ENCODE measurements at places on chromosomes 13 and 19. TPM values are rescaled to one million over a fixed set of nuclear protein-coding genes. Genes with fewer than 3 reads are reported as not detected.

The ZNF43 gene
- total RNA-seq: 13.8 TPM

The DNAAF3 gene
- total RNA-seq: 2.0 TPM

DNA sequence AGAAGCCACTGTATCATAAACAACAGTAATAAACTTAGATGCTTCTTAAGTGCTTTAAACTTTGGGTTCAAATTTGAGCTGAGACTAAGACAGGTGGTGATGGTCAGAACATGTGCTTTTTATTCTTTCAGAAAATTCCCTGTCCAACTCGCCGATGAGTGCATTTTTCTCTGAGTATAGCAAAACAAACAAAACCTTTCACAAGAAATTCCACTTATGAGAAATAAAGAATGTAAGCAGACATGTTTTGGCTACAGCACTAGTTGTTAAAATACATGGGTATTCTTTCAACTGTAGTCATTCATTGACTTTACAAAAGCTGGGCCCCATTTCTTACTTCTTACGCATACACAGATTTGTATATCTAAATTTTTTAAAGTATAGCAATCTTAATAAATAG, 125.6 kb downstream of the SPRY2 start:
- H3K4me1 ChIP-seq: no peaks in the 10 kb centered on the region
- no peaks in the 10 kb centered on the region for H3K36me3 ChIP-seq
- no peak overlapping the region for H3K4me3 ChIP-seq

DNA sequence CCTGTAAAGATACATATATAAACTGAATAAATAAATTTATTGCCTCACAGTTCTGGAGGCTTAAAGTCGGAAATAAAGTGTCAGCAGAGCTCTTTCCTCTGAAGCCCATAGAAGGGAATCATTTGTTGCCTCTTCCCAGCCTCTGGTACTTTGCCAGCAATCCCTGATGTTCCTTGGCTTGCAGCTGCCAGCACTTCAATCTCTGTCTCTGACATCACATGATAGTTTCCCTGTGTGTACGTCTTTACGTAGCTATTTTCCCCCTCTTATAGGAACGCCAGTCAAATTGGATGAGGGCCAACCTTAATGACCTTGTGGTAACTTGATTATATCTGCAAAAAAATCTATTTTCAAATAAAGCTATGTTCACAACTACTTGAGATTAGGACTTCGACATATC, 250.9 kb downstream of the LIG4 start:
- no peaks in the 10 kb centered on the region for H3K4me1 ChIP-seq
- H3K27me3 ChIP-seq: no peaks in the 10 kb centered on the region
- H3K27ac ChIP-seq: no peak overlapping the region
- DNase-seq: no peak
- H3K36me3 ChIP-seq: no peaks in the 10 kb centered on the region

DNA sequence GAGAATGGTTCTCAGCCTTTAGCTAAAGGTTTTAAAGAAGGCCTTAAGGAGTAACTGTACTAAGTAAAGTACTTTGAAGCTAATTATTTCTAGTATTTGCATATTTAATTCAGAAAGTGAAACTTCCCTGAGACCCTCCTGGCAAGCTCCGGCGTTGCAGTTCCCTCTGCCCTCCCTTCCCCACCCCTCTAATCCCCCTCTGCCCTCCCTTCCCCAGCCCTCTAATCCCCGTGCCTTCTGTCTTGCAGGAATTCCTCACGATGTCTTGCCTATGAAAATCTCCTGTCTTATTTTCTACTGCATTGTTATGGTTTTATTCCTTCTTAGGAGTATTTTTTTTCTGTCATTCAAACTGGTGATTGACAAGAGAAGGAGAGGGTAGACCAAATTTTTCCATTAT, 236.9 kb downstream of the COL4A1 start:
- H3K36me3 ChIP-seq: no peaks in the 10 kb centered on the region
- no peak for DNase-seq
- no peaks in the 10 kb centered on the region for H3K27me3 ChIP-seq

DNA sequence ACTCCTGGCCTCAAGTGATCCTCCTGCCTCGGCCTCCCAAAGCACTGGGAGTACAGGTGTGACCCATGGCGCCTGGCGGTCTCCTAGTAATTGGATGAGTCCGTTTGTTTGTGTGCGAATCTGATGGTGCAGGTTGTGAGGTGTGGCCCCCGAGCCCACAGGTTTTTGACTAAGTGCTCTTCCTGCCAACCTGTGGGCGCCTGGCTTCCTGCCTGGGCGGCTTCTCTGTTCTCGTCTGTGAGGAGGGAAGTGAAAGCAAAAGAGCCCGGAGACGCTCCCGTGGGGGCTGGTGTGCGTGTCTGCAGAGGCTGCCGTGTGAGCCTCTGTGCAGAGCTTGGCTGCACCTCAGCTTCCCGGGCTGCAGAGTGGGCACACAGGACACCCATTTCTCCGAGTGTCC, 10.0 kb downstream of the ARHGAP45 start:
- H3K4me1 ChIP-seq: no peaks in the 10 kb centered on the region
- peak; percentile 81 for DNase-seq
- H3K27ac ChIP-seq: peak overlapping the region; percentile 65
- peaks cover 4% of the 10 kb centered on the region for H3K27me3 ChIP-seq

GRCh38 chr19:18972301-18972811, 31.3 kb upstream of the HOMER3 start:
- peaks cover 12% of the 10 kb centered on the region for H3K4me1 ChIP-seq
- no peaks in the 10 kb centered on the region for H3K36me3 ChIP-seq
- peak overlapping the region; percentile 20 for H3K27ac ChIP-seq
- no peak for DNase-seq
- no peak overlapping the region for H3K4me3 ChIP-seq
- no peaks in the 10 kb centered on the region for H3K27me3 ChIP-seq

GRCh38 chr13:103884101-103884723, 818.0 kb upstream of the SLC10A2 start:
- H3K27me3 ChIP-seq: no peaks in the 10 kb centered on the region
- H3K36me3 ChIP-seq: no peaks in the 10 kb centered on the region
- no peak overlapping the region for H3K4me3 ChIP-seq
- DNase-seq: no peak
- no peaks in the 10 kb centered on the region for H3K4me1 ChIP-seq

DNA sequence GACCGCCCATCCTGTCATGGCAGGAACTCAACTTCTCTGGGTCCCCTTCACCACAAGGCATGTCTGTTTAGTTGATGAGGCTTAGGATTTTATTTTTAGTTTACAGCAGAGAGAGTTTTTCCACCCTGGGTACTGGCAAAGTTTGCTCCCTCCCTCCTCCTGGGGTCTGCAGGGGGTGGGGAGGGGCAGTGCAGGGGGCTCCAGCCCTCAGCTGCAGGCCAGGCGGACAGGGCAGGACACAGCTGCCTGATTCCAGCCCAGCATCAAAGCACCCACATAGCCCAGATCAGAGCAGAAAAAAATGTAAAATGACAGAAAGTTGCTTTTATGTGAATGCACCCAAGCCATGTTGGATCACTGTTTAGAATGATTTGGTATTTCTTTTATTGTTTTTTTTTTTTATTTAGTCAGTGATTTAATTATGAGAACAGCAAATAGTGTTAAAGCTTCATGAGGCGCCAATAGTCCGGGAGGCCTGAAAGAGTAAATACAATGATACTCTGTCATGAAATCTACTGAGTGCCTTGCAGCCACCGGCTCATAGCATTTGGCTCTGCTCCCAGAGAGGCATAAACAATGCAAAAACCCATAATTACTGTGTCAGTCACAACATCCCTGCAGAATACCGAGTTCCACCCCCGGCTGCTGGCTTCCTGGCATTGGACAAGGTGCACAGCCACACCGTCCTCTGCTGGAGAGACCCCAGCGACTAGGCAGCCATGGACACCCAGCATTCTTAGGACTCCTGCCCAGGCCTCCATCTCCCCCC, 923.5 kb downstream of the UQCRFS1 start:
- H3K4me1 ChIP-seq: no peaks in the 10 kb centered on the region
- H3K4me3 ChIP-seq: no peak overlapping the region
- H3K27me3 ChIP-seq: no peaks in the 10 kb centered on the region
- DNase-seq: no peak
- H3K27ac ChIP-seq: no peak overlapping the region
- no peaks in the 10 kb centered on the region for H3K36me3 ChIP-seq

DNA sequence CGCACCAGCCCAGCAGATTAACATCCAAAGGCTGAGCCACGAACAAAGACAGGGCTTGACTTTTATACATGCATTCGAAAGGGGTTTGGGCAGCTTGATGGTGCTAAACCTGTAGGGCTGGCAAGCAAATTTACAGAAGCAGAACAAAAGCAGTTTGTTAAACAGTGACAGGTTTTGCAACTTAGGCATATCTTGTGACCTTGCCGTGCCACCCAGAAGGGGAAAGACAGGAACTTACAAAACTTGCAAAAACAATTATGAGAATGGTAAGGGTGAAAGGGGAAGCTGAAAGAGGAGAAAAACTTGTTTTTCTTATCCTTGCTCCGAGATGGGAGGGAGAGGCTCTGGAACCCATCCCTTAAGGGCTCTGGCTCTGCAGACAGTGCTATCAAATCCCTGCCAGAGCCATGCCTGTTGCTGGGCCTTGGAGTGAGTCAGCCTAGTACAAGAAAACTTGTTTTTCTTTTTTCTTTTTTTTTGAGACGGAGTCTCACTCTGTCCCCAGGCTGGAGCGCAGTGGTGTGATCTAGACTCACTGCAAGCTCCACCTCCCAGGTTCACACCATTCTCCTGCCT, 1325.2 kb upstream of the PRR20A start:
- no peaks in the 10 kb centered on the region for H3K27me3 ChIP-seq
- H3K4me1 ChIP-seq: no peaks in the 10 kb centered on the region
- no peak overlapping the region for H3K27ac ChIP-seq
- H3K4me3 ChIP-seq: no peak overlapping the region

DNA sequence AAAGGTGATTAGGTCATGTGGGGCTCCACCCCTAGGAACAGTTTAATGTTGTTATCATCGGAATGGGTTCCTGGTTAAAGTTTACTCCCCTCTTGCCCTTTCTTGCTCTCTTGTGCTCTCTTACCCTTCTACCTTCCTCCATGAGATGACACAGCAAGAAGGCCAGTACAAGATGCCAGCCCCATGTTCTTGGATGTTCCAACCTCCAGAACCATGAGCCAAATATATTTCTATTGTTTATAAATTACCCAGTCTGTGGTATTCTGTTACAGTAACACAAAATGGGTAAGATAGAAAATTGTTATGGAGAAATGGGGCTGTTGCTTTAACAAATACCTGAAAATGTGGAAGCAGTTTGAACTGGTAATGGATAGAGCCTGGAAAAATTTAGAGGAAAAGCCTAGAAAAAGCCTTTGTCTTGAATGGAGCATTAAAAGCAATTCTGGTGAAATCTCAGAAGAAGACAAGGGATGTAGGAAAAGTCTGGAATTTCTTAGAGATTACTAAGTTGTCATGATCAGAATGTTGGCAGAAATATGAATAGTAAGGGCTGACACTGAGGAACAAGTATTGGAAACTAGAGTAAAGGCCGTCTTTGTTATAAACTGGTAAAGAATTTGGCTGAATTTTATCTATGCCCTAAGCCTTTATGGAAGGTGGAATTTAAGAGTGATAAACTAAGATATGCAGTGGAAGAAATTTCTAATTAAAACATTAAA, 53.5 kb upstream of the TSC22D1 start:
- no peak overlapping the region for H3K27ac ChIP-seq
- H3K4me1 ChIP-seq: no peaks in the 10 kb centered on the region
- DNase-seq: no peak
- no peaks in the 10 kb centered on the region for H3K27me3 ChIP-seq
- no peak overlapping the region for H3K4me3 ChIP-seq

- H3K4me3 ChIP-seq: no peak overlapping the region
- DNase-seq: no peak
Measured at GRCh38 chr13:46015366-46015765, 37.2 kb downstream of the ZC3H13 start.

GRCh38 chr19:42143341-42144234, 11.3 kb upstream of the POU2F2 start:
- H3K4me1 ChIP-seq: no peaks in the 10 kb centered on the region
- no peaks in the 10 kb centered on the region for H3K27me3 ChIP-seq
- H3K4me3 ChIP-seq: no peak overlapping the region
- DNase-seq: no peak

GRCh38 chr13:110777251-110777820, 63.8 kb downstream of the ING1 start:
- no peak overlapping the region for H3K27ac ChIP-seq
- H3K27me3 ChIP-seq: peaks cover 3% of the 10 kb centered on the region
- no peaks in the 10 kb centered on the region for H3K36me3 ChIP-seq
- H3K4me1 ChIP-seq: no peaks in the 10 kb centered on the region
- H3K4me3 ChIP-seq: no peak overlapping the region
- no peak for DNase-seq

The UBE2L5 gene
- total RNA-seq: not detected

DNA sequence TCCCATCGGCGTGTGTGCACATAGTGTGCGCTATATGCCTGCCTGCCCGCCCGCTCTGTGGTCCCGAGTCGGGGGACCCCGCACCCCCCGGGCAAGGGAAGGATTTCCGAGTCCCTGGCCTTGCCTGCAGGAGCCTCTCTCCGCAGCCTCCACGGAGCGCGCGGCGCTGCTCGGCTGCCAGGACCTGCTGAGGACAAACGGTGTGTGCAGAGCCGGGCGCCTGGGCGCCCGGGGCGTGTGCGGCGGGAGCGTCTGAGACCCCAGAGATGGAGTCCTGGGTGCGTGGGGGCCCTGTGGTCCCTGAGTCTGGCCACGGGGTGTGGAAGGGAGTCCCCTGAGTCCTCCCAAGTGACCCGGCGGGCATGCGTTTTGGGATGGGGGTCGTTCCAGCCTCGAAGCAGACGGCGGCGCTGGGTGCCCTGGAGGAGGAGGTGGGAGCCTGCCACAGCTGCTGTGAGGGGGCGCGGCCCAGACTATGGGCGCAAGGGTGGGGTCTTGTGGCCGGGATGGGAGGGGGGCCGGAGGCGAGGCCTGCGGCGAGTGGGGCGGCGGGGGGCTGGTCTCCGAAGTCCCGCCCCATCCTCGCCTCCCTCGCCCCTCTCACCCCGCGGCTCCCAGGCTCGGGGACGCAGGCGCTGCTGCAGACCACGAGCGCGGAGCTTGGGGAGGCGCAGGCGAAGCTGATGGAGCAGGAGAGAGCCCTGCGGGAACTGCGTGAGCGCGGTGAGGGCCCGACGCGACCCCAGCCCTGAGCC, 25.3 kb downstream of the CLEC4M start:
- H3K27ac ChIP-seq: no peak overlapping the region
- DNase-seq: no peak
- no peaks in the 10 kb centered on the region for H3K4me1 ChIP-seq
- H3K4me3 ChIP-seq: no peak overlapping the region
- H3K36me3 ChIP-seq: no peaks in the 10 kb centered on the region

The SACS gene
- total RNA-seq: 28.6 TPM

The CGB8 gene
- not detected for total RNA-seq

DNA sequence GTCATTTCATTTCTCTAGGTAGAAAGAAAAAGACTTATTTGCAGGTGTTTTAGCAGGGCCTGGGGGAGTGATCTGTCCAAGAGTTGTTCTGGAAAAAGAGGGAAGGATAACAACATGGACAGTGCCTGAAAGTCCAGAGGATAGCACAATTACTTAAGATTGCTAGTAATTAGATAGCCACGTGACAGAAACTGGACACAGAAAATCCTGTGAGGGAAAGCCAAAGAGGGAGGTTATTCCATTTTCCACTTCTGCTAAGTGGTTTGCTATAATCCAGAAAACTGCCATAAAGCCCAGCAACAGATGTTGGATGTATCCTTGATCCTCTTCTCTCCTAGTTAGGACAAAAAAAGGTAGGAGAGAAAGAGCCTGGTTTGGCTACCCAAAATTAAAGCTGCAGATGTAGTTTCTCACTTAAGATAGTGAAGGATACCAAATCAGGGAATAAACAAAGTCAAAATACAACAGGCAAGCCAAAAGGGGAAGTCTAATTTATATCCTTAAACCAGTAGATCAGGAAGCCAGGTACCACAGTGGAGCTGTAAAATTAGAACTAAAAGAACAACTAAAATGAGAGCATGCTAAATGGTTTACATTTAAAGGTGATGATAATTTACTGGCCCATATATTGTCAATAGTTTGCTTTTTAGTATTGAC, 140.2 kb downstream of the VWA8 start:
- peaks cover 6% of the 10 kb centered on the region for H3K4me1 ChIP-seq
- no peak for DNase-seq
- peaks cover 34% of the 10 kb centered on the region for H3K36me3 ChIP-seq
- no peaks in the 10 kb centered on the region for H3K27me3 ChIP-seq
